ENCODE measurements at places on chromosomes 12 and 14.

DNA sequence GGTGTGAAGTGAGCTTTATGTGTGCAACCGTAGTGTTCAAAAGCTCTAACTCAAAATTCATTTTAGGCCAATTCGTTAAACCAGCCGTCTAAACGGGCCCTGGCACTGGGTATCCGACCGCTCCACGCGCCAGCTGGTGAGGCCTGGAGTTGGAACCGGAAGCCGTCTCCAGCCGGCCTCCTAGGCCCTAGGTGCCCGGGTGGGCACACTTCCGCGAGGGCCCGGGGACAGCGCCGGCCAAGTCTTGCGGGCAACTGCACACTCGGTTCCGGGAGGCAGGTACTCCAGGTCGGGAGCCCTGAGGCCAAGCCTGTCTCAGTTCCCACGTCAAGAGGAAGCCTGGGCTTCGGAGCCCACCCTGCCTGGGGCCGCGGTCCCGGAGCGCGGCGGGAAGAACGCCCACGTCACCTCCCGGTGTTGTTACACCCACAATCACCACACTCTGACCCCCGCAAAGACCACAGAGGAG is 16.2 kb downstream of the OTX2 start:
- no peak for DNase-seq

- no peak for DNase-seq
Measured at GRCh38 chr12:78951803-78952551, 87.4 kb downstream of the SYT1 start.

GRCh38 chr12:114399664-114400211 is 6.2 kb downstream of the TBX5 start:
- DNase-seq, result no peak

GRCh38 chr12:77116277-77116676 is 50.9 kb upstream of the E2F7 start:
- no peak for DNase-seq

- DNase-seq, result no peak
Measured at GRCh38 chr12:1881301-1881700, 37.2 kb downstream of the CACNA2D4 start.

DNA sequence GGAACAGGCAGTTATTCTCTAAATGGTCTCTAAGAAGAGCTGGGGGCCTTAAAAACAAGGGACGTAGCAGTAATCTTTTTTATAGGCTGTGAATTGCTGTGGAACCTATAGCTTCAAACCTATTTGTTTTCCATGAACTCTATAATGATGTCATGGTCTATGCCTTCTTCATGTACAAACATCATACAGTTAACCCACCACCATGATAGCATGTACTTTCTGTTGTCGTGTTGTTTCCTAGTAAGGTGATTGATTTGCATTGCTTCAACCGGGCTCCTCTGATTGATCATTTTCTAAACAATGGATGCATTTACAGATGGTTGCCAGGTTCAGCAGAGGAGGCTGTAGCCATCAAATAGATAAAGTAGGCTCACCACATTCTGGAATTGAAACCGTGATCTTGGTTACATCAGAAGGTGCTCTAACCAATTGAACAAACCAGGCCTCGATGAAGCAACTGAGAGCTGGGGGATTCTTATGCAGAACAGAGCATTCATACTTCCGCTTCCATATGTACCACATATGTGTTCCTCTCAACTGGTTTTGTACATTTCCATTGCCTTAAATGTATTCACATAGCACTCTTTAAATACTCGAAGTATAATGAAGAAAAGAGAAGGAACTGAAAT is 25.6 kb upstream of the PCNX1 start:
- no peak for DNase-seq

DNA sequence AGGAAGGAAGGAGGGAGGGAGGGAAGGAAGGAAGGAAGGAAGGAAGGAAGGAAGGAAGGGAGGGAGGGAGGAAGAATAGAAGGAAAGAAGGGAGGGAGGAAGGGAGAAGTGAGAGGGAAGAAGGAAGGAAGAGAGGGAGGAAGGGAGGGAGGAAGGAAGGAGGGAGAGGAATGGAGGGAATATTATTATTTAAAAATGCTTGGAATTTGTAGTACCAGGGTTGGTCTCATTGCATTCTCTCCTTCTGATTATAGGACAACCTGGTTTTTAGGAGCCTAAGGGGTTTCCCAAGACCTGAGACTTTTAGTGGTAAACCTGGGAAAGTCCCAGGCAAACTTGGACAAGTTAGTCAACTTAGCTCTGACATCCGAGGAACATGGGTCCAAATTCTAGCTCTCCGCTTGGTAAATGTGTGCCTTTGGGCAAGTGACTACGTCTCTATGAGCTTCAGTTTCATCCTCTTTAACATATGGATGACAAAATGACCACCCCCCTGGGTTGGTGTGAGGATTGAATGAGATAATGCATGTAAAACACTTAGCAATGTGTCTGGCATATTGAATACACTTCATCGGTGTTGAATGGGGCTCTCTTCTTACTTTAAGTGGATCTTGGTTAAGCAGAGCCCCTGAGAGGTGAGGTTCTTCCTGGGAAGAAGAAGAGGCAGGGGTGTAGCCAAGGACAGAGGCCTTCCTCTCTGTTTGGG is 690.7 kb upstream of the TBX3 start:
- DNase-seq, result no peak

GRCh38 chr12:121009741-121010140 is 6.5 kb downstream of the C12orf43 start:
- peak; percentile 36 for DNase-seq

GRCh38 chr14:103488960-103489359 is 33.7 kb downstream of the CKB start:
- DNase-seq, result no peak

- DNase-seq, result no peak
Measured at GRCh38 chr12:56785141-56785865, 22.2 kb downstream of the HSD17B6 start.

GRCh38 chr14:93905623-93906022 is 21.5 kb upstream of the FAM181A start:
- DNase-seq, result no peak

GRCh38 chr14:99604766-99605298 is 825 bp upstream of the CCDC85C start:
- DNase-seq, result no peak

GRCh38 chr14:53148671-53149070 is 4.5 kb downstream of the DDHD1 start:
- DNase-seq, result no peak

DNA sequence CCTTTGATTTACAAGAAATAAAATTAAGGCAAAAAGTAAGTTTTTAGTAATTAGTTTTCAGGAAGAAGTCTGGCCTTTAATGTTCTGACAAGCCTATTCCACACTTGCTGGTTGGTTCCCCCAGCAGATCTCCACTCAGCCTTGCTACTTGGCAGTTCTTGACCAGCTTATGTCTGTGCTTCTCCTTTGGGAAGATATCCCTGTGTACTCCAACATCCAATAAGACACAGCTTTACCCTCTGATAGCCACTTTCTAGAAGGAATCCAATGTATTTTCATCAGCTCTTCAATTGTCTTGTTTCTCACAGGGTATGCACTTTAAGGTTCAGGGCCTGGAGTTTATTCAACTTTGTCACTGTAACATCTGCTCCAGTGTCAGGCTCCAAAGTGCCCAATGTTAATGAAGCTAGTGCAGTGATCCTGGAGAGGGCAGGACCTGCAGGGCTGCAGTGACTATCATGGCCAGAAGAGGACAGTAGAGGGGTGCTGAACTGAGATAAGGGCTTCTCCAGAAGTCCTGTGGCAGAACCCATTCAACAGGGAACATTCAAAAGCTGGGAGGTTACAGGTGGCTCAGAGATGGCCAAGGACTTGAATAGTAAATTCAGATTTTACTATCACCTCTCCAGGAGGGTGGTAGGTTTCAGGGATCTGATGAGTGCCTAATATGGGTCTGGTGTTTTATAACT is 22.9 kb downstream of the JKAMP start:
- DNase-seq, result peak; percentile 15

DNA sequence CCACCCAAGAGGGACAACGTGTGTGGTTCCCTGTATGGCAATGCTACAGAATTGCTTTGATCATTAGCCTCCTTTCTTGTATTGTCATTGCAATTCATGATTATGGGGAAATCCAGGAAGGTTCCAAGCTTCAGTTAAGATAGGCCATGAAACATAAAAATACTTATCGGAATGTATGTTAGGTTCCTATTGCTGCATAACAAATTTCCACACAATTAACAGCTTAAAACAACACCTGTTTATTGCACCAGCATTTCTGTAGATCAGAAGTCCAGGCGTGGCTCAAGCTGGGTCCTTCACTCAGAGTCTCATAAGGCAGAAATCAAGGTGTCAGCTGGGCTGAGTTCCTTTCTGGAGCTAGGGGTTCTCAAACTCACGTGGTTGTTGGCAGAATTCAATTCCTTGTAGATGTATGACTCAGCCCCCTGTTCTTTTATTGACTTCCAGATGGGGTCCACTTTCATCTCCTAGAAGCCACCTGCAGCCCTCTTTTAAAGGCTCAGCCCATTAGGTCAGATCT is 365.6 kb upstream of the TMPO start:
- DNase-seq, result no peak

GRCh38 chr12:96237465-96238077 is 43.4 kb downstream of the ELK3 start:
- DNase-seq, result no peak

GRCh38 chr12:98417266-98417665 is 98.1 kb upstream of the TMPO start:
- DNase-seq, result no peak

GRCh38 chr12:107415071-107415470 is 270.5 kb upstream of the PWP1 start:
- DNase-seq, result no peak

GRCh38 chr12:76785407-76785806 is 21.5 kb downstream of the ZDHHC17 start:
- no peak for DNase-seq

- no peak for DNase-seq
Measured at GRCh38 chr14:106268013-106268727, 741.8 kb downstream of the TMEM121 start.

All from right renal pelvis (tissue), 4 donors.